NCI-H1417 treated with DMSO at 0.1 percent for 48 hours (cell line): ENCODE measurements at places on chromosomes 7 and 10.

GRCh38 chr10:66981361-66982052, 55.7 kb downstream of the LRRTM3 start:
- no peak for DNase-seq

GRCh38 chr10:25555865-25556264, 378.2 kb upstream of the MYO3A start:
- DNase-seq: no peak

- DNase-seq: peak; percentile 15
Observed at GRCh38 chr10:26334932-26335573, 103.1 kb upstream of the APBB1IP start.

DNA sequence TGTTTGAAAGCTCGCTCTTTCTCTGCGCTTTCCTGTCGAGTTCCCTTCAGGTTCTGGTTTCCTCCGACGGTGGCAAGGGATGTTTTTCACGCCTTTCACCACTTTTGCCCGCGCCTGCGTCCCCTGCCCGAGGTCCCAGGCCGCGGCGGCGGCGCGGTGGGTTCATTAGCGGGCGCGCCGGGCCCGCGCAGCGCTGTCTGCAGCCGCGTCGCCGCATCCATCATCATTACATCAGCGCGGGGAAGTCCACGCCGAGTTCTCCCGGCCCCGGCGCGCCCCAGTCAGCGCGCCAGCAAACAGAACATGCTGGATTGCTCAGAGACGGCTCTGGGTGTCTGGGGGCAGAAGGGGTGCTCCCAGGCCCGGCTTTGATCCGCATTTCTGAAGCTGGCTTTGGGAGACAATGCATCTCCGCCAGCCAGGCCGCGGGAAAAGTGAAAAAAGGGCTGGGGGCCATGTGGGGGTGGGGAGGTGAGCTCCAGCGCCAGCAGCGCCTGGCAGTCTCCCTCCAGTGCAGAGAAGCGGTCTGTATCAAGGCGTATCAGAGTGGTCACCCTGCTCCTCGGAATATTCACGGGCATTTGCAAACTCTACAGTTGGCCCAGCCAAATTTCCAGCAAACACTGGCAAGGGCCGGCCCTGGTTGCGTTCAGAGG, 8.9 kb downstream of the GLI3 start:
- no peak for DNase-seq

DNA sequence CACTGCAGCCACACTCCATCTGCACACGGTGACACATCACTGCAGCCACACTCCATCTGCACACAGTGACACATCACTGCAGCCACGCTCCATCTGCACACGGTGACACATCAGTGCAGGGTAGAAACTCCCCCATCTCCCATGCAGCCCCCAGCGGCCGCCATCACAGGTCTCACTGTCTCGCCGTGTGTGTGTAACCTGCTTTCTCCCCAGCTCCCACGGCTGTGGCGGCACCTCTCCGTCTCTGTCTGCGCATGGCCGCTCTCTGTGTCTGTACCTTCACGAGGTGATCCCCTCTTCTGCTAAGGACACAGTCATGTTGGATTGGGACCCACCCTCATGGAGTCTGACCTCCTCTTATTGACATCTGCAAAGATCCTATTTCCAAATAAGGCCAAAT, 527.4 kb downstream of the PTPRN2 start:
- no peak for DNase-seq

- DNase-seq: no peak
Observed at GRCh38 chr7:25619381-25619780, 391.1 kb upstream of the NPVF start.

DNA sequence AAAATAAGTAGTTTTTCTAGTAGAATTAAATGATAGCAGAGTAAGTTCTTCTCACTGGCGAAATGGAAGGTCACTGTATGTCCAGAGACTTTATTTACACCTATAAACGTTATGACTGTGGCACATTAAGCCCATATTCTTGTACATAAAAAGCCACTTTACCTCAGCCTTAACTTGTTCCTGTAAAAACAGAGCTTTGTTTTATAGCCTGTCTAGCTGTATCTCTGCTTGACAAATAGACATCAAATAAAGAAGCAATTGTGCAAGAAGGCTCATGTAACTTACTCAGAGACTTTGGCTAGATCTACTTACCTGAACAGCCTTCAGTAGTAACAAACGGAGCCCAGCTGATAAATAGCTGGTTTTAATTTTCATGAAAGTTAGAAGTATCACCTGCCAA, 324.1 kb upstream of the BMPER start:
- DNase-seq: no peak

DNA sequence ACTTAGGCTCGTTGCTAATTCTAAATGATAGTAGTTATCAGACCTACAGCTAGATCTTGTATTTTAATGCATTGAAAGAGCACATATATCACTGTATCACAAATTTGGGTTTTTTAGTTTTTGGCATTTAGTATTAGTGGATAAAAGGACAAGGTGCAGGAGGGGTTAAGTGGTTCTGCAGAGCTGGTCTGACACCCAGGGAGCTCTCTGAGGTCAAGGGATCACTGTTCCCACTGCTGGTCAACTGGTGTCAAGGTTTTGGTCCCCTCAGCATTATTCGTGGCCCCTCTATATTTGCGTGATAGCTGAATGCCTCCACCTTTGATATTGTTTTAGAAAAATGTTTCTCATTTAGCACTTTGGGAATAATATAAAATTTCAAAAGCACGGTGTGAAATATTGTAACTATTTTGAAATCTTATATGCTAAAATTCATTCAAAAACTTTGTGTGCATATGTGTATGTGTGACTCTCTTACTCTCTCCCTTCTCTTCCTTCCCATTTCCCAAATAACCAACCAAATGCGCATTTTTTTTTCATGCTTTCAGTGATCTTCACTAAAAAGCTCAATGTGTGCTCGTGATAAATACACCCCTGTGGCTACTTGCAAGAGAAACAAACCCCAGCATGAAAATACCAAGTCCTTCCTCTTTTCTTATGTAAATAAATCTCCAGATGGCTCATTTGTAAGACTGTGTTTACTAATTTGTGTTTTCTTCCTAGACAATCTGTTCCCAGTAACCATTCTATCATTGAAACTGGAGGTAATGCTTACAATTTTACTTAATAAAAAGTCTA, 309.2 kb downstream of the FGFR2 start:
- DNase-seq: no peak

- DNase-seq: no peak
Observed at GRCh38 chr7:106042196-106042611, 69.9 kb downstream of the SYPL1 start.

DNA sequence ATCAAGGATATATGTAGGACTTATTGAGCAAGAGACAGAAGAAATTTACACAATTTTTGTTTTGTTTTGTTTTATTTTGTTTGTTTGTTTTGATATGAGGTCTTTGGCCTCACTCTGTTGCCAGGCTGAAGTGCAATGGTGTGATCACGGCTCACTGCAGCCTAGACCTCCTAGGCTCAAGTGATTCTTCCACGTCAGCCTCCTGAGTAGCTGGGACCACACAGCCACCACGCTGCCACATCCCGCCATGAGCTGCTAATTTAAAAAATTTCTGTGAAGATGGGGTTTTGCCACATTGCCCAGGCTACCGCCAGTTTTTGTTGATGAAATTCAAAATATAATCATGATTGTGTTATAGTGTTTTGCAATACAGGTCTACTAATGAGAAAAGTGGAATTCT, 54.9 kb downstream of the ZNF487 start:
- DNase-seq: no peak
